ENCODE measurements at places on chromosomes 3 and 15.

- no peak for DNase-seq
Observed at GRCh38 chr15:43266834-43267233, at the start of gene TGM5. Gene TGM5, minus strand, starts transcription at chr15:43266928. Its CDS starts 79 bp downstream, at chr15:43266849.

GRCh38 chr15:77497110-77497737, 76.5 kb downstream of the HMG20A start:
- no peak for DNase-seq

DNA sequence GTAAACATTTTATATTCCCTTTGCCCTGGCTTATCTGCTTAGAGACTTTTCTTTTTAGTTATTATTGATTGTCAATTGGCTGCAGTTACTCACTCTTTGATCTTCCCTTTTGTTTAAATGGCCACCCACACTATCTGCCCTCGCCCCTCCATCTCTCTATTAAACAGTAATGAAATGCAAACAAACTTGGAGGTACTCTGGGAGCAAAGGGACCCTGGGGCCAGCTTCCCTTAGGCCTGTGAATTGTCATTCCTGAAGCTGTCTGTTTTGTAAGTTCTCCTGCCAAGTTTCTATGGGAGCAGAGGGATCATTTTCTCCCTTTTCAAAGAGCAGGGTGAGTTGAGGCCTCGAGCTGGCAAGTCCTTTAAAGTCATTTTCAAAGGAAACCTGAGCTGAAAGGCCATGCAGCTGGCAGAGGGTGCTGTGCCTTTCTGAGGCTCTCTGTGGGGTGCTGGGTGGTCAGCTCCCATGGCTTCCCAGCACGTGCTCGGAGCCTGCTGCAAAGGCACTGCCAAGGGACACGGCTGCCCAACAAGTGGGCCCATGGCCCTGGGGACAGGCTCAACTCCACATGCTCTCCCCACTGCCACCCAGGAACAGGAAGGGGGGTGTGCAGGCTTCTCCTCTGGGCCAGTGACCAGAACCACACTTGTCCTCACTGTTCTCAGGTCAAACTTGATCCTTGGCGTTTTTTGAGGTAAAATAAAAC, 17.4 kb upstream of the RTP2 start:
- DNase-seq = no peak

GRCh38 chr15:69604072-69604411, 151.4 kb downstream of the RPLP1 start:
- peak; percentile 43 for DNase-seq

GRCh38 chr15:80878867-80879250, 99.7 kb downstream of the CEMIP start:
- DNase-seq = no peak

- DNase-seq = no peak
Observed at GRCh38 chr15:56273724-56274123, 30.0 kb upstream of the RFX7 start.

GRCh38 chr3:71083726-71084131, 499.8 kb downstream of the FOXP1 start:
- DNase-seq = no peak

DNA sequence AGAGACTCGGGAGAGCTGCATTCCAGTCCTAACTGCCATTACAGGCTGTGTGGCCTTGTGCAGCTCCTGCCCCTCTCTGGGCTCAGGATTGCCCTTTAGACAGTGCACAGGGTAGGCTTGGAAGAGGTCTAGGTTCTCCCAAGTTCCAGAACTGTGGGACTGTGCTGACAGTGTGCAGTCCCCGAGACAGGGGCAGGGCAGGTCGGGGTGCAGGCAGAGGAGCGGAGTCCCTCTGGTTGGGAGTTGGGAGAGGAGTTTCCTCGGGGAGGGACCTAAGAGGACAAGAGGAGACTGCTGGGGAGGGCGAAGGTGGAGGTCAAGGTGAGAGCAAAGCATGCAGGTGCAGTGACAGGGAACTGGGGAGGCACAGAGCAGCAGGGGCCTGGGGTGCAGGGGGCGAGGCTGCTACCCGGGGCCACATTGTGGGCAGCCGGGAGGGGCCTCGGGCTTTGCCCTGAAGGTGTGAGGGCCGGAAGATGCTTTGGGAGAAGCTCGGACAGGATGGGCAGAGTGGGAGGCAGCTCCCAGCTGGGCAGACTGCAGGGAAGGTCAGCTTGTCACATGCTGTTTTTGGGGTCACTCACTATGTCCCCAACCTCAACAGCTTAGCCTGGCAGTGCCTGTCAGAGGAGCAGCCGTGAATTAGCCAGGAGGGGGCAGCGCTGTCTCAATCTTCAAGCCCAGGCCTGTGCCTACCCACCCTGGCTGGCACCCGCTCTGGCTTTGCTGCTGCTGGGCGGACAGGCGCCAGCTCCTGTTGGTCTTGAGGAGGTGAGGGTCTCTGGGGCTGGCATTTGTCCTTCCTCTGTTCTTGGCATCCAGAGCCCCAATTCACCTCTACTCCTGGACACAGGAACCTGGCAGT, 15.4 kb upstream of the CSPG4 start:
- peak; percentile 69 for DNase-seq

DNA sequence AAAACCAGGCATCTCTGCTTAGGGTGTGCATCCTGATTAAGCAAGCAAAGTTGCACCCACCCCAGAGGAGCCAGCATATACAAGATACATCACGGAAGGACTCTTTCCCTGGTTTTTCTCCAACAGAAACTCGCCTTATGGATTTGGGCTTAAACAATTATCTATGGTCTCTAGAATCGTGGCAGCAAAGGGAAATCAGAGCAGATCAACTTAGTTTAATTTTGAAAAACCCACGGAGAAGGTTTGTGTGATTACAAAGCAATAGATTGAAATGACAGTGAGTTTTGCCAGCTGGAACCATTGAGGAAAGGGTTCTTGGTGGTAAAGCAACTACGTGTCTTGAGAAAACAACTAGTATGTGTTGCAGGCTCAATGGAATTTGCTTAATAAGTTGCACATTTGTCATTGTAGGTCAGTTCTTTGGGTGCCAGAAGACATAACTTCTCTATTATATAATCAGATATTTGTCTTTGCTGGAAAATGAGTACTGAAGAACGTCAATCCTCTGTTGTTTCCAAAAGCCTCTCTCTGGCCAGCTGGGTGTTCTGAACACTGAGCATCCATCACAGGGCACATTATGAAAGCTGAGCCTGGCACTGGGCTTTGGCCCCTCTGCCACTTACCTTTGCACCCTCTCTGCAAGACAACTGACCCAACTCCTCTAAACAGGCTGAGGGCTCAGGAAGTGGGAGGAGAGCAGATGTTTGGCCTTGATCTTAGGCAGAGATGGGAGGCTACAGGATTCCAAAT, 75.7 kb upstream of the FBN1 start:
- no peak for DNase-seq

- no peak for DNase-seq
Observed at GRCh38 chr15:70513819-70514218, 249.5 kb downstream of the UACA start.

DNA sequence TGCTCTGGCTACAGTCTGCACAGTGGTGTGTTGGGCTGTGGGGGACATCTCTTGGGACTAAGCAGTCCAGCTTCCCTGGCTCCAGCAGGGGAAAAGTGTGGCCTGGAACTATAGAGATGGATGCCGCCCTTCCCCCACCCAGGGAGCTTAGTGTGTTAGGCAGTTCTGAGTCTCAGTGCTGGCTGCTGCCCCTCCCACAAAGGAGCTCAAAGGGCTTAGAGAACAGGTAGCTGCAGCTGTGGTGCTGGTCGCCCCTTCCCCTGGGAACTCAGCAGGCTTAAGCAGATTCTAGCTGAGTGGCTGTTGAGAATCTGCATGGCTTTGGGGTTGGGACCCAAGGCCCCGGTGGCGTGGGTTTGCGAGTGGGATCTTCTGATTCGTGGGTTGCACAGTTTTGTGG, 190.8 kb downstream of the PDCD6IP start:
- DNase-seq = peak; percentile 77
